ENCODE measurements at places on chromosomes 16 and 17.

DNA sequence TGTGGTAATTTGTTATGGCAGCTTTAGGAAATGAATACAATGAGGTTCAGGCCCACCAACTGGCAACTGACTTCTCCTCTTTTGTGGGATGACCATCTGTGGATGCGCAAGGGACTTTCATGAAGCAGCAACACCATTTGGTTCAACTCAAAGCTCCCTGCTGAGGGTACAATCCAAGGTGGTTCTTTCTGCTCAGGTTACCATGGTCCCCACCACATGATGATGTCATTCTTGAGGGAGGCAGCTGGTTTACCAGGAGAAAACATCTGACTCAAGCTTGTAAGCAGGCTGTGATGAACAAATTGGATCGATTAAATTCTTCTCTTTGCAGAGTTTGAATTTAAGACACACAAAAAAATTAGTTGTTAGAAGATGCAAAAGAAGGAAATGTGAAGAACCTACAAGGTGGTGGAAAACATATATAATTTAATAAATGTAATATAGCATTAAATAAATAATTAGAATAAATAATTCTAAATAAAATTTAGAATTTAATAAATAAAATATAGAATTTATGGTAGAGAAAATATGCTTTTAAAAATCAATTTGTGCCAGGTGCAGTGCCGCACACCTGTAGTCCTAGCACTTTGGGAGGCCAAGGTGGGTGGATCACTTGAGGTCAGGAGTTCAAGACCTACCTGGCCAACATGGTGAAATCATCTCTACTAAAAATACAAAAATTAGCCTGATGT, 67.6 kb upstream of the ANKFN1 start:
- no peak for DNase-seq

GRCh38 chr17:33330877-33331276, 37.8 kb upstream of the ASIC2 start:
- no peak for DNase-seq

DNA sequence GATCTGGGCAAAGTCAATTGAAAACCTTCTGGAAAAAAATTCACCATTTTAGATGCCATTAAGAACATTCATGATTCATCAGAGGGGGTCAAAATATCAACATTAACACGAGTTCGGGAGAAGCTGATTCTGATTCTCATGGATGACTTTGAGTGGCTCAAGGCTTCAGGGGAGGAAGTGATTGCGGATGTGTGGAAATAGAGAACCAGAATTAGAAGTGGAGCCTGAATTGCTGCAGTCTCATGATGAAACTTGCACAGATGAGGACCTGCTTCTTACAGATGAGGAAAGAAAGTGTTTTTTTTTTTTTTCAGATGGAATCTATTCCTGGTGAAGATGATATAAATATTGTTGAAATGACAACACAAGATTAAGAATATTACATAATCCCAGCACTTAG, 12.9 kb downstream of the ITGAX start:
- DNase-seq: no peak

DNA sequence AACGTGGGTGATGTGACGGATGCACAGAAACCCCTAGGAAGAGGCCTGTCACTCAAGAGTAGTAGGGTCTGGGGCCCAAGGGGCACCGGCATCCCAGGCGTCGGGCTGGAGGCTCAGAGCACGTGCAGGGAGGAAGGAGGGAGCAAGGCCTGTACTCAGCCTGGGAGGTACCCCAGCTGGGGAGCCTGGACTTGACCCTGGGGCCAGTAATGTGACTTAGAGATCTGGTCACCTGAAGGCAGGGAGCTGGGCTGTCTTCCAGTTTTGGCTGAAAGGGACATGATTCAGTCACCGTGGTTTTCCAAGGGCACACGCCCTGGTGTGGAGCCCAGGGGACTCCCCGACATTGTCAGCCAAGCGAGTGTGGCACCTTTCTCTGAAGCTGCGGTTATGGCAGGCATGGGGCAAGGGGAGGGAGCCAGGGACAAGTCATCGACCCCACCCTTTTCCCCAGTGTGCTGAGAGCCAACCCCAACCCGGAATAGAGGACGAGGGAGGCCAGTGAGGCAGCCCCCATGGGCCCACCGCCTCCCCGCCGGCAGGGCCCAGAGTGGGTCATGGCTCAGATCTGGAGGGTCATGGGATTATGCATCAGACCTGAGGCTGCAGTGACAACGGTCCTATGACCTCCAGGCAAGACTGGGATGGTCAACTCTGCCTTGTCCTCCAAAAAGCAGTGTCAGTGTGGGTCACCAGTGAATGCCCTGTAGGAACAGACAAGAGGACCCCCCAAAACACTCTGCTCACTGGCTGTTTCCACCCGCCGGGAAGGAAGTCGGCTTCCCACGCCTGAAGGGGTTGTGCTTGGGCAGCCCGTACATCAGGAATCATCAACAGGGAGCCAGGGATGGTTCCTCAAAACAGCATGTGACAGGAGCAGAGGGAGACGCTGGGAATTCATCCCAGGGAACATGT, 41.9 kb downstream of the MEAK7 start:
- DNase-seq: no peak

DNA sequence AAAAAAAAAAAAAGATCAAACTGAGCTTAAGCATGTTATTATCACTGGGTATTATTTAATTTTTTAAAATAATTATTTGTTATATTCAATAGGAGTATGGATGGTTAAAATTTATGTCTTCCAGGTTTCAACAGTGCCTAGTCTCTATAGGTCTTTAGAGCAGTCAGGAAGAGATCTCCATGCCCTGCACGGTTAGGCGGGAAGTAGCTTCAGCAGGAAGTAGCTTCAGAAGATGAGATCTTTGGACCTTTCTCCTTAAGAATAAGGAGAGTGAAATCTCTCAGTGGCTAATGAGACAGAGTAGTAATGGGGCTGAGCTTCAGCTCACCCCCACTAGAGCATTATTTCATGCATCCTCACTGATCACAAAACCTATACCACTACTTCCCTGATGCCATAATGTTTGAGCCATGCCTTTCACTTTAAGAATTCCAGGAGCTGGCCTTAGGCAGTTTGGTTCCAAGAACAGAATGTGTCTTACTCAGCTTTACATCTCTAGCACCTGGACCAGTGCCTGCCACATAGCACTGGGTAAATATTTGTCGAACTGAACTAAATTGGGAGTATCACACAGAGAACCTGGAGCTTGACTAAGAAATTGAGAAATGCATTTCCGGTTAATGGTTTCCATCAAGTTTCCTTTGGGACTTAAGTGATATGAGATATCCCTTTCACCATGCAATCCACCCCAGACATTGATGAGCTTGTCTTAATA, 43.5 kb downstream of the SCPEP1 start:
- DNase-seq: no peak

DNA sequence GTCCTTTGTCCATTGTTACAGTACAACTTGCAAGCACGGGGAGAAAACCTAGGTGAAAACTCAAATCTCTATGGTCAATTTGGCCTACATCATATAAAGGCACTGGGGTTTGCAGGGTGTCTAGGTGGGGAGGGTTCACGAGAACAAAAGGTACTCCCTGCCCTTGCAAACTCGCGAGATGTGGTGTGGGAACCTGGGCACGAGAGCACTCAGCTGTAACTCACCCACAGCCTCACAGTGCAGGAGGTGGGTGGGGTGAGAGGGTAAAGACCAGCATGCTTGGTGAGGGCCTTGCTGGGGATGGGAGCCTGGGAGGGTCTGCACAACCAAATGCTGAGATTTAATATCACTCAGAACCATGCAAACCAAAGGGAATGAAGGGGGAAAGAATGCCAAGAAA, 18.4 kb upstream of the ZNF594 start:
- DNase-seq: no peak

DNA sequence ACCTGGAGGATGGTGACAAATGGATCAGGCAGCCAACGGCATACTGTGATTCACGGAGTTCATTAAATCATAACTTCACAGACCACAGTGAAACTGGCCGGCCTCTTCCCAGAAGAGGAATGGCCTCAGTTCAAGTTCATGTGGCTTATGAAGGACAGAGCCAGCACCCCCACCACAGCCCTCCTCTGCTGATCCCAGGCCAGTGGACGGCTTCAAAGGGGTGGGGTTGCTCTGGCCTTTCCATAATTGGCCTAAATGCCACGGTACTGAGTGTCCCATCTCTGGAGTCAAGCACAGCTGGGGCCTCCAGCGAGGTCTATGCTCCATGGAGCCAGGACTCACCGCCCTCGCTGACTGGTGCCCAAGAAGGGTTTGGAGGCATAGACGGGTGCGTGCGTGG, 21.4 kb downstream of the GALNS start:
- no peak for DNase-seq
